GM04503 (cell line): ENCODE measurements at places on chromosomes 2 and 18.

GRCh38 chr2:120638450-120638849 is 97.2 kb upstream of the GLI2 start:
- no peak for DNase-seq

GRCh38 chr2:10369269-10370255 is 66.9 kb downstream of the HPCAL1 start:
- no peak for DNase-seq

DNA sequence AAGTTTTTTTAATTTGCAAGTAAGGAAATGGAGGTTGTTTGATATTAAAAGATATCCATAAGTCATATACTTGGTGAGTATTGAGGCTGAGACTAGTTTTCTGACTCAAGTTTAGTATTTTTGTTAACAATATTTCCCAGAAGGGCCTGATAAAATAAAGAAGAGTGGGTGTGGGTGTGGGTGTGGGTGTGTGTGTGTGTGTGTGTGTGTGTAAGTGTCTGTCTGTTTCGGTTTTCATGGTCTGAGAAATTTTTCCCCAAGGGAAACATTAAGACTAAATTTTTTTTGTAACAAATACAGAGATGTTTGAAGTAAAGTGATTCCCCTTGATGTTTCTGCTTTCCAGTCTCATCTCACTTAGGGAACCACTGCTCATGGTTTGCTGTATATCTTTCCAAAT is 36.5 kb downstream of the PPM1B start:
- DNase-seq, result no peak

- DNase-seq, result no peak
Measured at GRCh38 chr2:175877845-175878544, 124.1 kb downstream of the LNPK start.

DNA sequence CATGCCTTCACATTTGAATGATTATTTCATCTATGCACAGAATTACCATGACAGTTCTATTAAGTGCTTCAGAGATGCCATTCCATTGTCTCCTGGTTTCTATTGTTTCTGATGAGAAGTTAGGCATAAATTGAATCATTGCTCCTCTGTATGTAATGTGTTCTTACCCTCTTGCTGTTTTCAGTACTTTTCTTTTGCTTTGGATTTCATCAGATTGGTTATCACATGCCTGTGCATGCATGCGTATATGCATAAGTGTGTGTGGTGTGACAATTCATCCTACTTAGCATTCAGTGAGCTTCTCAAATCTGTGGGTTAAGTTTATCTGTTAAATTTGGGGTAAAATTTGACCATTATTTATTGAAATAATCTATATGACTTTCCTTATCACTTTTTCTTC is 263.3 kb upstream of the RND3 start:
- no peak for DNase-seq

GRCh38 chr2:108921096-108922030 is 67.7 kb downstream of the EDAR start:
- DNase-seq, result no peak

DNA sequence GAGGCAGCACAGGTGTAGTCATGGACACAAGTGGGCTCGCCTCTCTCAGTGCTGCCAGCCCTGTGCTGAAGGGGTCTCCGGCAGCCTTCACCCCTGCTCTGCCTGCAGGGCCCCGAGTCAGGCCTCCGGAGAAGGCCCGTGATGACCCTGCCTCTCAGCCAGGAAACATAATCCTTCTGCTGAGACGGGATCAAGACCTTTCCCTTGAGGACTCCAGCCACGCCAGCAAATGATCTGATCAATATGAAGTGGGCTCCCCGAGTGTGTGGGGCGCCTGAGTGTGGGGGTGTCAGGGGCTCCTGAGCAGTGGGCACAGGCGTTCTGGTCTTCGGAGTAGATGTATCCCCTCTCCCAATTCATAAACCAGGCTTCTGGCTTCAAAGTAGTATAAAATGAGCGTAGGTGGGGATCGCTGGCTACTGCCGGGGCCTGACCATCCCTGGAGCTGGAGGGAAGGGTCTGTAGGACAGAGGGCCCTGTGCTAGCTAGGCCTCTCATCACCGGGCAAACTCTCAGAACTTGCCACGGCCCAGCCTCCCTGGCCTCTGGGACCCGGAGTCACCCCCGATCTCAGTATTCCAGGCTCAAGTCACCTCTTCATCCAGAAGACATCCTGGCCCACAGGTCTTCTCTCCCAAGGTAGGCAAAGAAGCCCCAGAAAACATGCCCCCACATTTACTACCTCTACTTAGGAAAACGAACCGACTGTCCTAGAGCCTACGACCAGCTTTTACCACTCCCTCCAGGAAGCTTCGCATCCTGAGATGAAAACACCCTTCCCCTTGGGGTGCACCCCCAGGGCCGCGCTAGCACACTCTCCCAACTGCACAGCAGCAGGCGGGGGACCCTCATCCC is 33.6 kb downstream of the CRACDL start:
- DNase-seq, result no peak

- DNase-seq, result no peak
Measured at GRCh38 chr2:42390401-42390969, 29.5 kb upstream of the COX7A2L start.

DNA sequence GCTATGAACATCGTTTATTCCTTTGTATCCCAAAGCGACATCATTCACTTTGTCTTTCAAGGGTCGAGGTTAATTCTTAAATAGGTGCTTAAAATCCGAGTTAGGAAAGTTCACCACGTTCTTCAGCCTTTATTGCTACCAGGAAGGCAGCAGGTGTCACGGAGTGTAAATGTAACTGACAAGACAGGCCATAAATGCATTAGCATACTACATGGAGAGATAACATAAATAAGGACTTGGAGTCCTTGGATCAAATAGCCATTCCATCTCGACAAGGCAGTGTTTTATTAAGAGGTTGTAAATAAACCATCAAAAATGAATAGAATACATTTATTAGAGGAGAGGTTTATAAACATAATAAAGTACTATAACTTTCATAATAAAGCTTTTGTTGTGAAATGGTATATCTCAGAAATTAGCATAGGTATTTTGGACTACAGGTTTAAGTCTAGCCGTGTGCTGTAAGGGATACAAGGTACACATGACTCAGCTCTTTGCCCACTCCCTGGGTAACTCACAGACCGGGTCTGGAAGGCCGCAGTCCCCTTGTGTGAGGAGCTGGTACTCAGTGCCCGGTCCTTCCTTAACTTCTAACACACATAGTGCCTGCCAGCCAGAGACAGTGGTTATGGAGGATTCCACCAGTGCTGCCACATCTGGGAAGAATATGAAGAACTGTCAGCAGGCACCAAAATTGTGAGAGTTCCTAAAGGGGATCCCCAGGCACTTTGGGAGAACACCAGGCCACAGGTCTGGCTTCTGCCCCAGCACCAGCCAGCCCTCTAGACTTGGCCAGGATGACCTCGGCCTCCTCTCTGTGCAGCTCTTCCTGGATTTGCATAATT is 29.4 kb downstream of the CAPN13 start:
- DNase-seq, result no peak

- peak; percentile 92 for DNase-seq
Measured at GRCh38 chr18:56124186-56124585, 514.2 kb downstream of the TXNL1 start.

DNA sequence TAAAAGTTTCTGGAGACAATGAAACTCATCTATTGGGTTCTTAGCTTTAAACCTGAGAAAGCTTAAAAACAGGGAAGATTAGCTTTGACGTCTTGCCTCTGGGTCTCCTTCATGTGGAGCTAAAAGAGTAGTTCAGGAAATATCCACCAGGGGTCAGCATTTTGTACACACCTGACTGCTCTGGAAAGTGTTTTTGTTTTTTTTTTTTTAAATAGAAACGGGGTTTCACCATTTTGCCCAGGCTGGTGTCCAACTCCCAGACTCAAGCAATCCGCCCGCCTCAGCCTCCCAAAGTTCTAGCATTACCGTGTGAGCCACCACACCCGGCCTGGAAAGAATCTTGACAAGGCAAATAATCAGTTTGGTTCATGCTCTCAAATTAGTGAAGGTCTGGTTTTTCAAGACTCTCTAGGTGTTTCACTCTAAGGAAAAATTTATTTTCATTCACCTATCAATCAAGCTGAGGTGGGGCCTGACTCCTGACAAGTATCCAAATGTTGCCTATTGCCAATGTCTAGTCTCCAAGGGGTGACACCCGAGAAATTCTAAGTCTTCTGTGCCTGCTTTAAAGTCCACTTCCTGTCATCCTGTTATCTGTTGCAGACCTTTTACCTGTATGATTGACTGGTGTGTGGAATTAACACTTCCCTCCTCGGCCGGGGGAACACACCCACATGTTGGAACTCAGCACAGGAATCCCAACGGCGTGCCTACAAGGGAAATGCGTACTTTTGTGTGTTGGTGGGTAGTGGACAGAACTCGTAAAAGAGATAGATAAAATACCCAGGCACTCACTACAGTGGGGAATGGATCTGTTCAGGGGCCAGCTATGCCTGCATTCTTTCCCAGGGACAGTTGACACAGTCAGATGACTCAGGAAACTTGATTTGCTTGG is 11.3 kb downstream of the IL1RN start:
- peak; percentile 10 for DNase-seq

- DNase-seq, result no peak
Measured at GRCh38 chr18:27931535-27931934, 245.4 kb downstream of the CDH2 start.

GRCh38 chr2:191496838-191497237 is 181.1 kb upstream of the NABP1 start:
- no peak for DNase-seq

DNA sequence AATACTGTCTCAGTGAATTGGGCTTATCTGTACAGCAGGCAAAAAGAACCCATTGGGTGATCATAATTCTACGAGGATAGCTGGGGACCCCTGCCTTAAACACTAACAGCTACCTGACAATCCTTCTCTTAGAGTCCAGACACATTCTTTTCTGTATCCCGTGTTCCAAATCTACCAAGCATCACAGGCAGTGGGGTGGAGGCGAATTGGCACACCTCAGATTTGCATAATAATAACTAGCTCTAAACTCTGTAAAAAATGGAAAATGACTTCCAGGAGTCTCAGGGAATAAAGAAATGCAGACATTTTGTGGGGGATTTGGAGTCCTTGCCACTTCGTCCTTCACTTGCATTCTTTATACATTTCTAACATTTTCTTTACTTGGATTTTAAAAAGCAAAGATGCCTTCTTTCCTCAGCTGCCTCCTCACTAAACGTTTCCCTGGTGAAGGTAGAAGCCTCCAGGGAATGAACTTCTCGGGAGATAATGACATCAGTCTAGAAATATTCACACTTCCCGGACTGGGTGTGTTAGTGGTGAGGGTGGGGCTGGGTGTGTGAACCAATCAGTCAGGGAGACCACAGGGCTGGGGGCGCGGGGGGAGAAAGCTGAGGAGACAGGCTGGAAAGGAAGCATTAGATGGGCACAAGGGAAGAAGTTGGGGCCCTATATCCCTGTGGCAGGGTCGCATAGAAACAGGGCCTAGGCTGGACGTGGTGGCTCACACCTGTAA is 59.1 kb upstream of the BOD1L2 start:
- no peak for DNase-seq

DNA sequence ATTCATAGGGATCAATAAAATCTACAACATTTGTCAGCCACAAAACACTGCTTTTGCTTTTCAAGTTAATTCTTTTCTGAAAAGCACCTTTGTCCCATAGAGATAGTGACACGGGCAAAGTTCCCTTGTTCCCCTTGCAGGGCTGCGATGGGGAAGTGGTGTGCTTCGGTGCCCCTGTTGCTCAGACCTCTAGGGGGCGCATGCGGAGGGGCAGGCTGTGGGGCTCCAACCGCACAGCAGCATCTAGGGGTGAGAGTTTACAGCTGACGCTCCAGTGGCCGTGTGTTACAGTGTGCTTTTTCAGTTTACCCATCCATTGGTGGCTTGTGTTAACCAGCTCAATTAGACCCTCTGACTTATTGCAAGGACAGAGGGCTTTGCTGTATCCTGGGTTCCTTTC is 1432.2 kb upstream of the ACVR2A start:
- no peak for DNase-seq

GRCh38 chr2:109436610-109437225 is 177.0 kb downstream of the SEPTIN10 start:
- DNase-seq, result no peak

DNA sequence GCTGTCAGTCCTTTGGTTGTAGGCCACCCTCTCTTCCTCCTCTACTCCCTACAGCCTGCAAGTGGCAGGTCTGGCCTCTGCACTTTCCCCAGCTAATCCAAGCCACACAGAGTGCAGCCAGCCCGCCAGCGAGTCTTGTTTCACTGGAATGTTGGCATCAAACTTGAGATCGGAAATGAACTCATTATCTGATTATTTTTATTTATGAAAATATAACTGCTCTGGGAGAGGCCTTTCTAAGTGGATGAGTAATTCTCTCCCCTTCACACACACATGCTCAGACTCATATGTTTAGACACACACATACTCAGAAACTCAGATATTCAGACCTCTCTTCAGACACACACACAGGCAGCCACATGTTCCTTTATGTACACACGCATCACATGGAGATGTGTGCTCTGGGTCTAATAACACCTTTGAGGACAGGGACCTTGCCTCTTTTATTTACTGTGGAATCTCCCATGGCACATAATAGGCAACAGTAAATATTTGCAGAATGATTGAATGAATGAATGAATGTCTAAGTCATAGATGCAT is 151.3 kb downstream of the ZFP36L2 start:
- peak; percentile 96 for DNase-seq

DNA sequence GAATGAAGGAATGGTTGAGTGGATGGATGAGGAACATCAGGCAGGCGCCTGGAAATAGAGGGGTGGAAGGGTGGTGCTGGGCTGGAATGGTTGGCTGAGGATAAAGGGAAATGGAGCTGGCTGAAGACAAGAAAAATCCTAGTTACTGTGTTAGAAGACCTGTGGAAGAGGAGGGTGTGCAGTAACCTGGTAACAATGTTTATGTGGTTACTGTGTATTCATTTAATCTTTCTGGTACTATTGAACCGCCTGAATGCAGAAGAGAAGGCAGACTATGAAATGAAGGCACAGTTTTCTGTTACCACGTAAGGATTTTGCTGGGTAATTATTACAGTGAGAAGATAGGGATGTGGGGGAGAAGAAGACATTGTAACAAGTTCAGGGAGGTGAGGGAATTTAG is 110.3 kb upstream of the MGAT5 start:
- no peak for DNase-seq

DNA sequence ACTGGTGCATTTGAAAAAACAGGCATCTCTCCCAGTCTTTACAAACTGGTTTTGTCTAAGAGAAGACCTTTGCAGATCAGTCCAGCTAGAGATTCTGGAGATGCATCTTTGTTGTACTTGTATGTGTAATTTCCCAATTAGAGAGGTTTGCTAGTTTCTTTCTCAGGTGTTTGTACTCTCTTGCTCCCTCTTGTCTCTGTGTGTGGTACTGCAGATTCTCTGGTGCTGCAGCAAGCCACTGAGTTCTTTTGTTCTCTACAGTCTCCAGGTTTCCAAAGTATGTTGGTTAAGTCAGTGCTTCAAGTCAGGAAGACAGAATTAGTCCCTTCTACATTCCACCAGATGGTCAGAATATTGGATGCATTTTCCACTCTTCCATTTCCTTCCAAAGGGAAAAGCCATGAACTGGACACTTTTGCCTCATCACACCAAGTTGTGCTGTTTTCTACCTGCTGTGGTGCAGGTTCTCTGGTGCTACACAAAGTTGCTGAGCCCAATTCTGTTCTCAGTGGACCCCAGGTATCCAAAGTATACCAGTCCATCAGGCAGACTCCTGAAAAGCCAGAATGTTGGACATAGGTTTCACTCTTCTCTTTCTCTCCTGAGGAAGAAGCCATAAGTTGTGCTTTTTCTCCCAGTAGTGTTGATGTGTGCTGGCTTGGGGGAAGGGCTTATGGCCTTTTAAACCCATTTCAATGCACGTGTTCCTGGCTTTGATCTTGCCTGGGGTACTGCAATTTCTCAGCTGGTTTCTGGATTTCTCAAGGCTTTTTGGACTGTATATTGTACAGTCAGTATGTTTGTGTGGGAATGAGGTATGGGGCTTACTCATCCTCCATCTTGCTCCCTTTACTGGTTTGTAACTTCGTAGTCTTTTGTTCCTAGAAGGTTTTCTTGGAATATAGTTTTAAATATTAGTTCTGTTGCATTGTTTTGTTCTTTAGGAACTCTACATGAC is 29.8 kb downstream of the EPC2 start:
- no peak for DNase-seq
